ENCODE measurements at places on chromosomes 7 and 10.

DNA sequence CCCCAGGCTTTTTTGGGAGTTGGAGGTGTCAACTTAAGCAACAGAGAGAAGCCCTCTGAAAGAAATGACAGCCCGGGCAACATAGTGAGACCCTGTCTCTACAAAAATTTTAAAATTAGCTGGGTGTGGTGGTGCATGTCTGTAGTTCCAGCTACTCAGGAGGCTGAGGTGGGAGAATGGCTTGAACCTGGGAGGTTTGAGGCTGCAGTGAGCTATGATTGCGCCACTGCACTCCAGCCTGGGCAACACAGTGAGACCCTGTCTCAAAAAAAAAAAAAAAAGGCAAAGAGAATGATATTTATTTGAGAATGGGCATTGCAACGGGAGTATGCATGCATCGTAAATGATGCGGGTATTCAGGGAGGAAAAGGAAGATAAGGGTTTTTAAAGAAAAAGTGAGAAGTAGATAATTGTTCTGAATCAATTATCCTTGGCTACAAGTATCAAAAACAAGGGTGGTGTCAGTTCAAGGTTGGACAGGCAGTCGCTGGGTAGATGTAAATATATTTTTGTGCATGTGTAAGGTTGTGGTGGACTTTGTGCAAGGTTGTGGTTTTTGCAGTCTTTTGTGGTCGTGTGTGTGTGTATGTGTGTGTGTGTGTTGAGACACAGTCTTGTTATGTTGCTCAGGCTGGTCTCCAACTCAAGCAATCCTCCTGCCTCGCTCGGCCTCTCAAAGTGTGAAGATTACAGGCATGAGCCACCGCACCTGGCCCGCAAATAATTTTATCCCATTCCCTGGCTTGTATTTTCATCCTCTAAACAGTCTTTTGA is 65.6 kb downstream of the COL26A1 start:
- DNase-seq, result no peak
- H3K27ac ChIP-seq, result no peak overlapping the region
- no peaks in the 10 kb centered on the region for H3K4me1 ChIP-seq
- no peak overlapping the region for H3K4me3 ChIP-seq
- no peaks in the 10 kb centered on the region for H3K36me3 ChIP-seq

DNA sequence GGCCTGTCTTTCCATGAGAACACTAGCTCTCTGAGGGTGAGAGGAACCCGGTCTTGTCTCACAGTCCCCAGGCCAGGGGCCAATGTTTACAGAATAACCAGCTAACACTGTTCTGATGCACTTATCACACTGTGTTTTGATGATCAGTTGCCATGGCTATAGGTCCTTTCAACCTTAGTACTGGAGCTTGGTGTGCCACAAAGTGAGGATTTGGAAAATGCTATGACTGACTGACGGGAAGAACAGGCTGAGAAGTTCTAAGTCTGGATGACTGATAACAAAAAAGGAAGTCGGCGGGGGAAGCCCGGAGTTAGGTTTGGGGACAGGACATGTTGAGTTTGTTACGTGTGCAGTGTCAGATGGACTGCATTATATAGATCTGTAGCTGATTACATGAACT is 141.8 kb downstream of the CTTNBP2 start:
- no peak for DNase-seq
- no peaks in the 10 kb centered on the region for H3K27me3 ChIP-seq
- H3K36me3 ChIP-seq, result no peaks in the 10 kb centered on the region
- H3K4me1 ChIP-seq, result no peaks in the 10 kb centered on the region
- H3K27ac ChIP-seq, result no peak overlapping the region
- H3K4me3 ChIP-seq, result no peak overlapping the region

GRCh38 chr7:113873554-113874151 is 45.2 kb downstream of the PPP1R3A start:
- no peak for DNase-seq
- H3K4me3 ChIP-seq, result no peak overlapping the region
- no peaks in the 10 kb centered on the region for H3K36me3 ChIP-seq
- H3K27me3 ChIP-seq, result no peaks in the 10 kb centered on the region
- H3K27ac ChIP-seq, result no peak overlapping the region

- H3K27me3 ChIP-seq, result no peaks in the 10 kb centered on the region
- no peak for DNase-seq
- no peak overlapping the region for H3K27ac ChIP-seq
- no peak overlapping the region for H3K4me3 ChIP-seq
Measured at GRCh38 chr10:124233546-124234138, 140.2 kb upstream of the CHST15 start.

DNA sequence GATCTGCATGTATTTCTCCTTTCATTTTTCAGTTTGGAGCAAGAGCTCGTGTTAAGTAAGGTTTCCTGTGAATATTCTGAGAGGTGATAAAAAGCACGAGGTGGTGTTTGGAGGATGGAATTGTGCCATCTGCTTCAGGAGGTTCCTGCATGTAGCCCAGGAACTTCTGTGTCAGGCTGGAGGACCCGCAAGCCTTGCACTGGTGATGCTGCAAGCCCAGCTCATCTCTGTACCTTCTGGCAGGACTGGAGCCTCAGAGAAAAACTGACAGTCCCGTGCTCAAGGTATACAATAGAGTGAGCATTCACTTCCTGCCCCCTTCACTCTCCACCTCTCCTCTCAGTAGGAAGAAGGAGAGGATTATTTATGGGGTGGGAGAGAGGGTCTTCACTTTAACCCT is 240.7 kb upstream of the CCDC6 start:
- H3K27ac ChIP-seq, result no peak overlapping the region
- no peak overlapping the region for H3K4me3 ChIP-seq
- no peak for DNase-seq
- H3K36me3 ChIP-seq, result no peaks in the 10 kb centered on the region
- peaks cover 5% of the 10 kb centered on the region for H3K4me1 ChIP-seq
- H3K27me3 ChIP-seq, result no peaks in the 10 kb centered on the region

DNA sequence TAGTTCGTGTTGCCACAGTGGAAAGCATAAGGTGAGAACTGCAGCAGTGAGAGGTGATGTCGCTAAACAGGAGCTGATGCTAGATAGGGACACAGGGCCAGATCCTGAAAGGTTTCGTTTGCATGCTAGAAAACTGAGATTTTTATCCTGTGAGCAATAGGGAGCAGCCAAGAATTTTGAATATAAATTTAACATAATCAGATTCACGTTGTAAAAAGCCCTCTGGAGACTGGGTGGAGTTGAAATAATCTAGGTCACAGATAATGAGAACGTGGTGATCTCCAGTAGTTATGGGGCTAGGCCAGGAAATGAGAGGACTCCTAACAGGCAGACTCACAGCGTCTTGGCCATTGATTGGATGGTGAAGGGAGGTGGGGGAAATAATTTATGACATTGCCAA is 92.1 kb upstream of the IMMP2L start:
- no peaks in the 10 kb centered on the region for H3K4me1 ChIP-seq
- DNase-seq, result no peak
- peaks cover 2% of the 10 kb centered on the region for H3K27me3 ChIP-seq
- no peak overlapping the region for H3K4me3 ChIP-seq
- no peak overlapping the region for H3K27ac ChIP-seq

GRCh38 chr10:96651998-96652431 is 65.2 kb upstream of the TM9SF3 start:
- no peak overlapping the region for H3K4me3 ChIP-seq
- DNase-seq, result no peak

- no peak for DNase-seq
- no peaks in the 10 kb centered on the region for H3K36me3 ChIP-seq
- H3K4me3 ChIP-seq, result no peak overlapping the region
- no peak overlapping the region for H3K27ac ChIP-seq
- no peaks in the 10 kb centered on the region for H3K4me1 ChIP-seq
Measured at GRCh38 chr10:22784668-22785067, 70.3 kb upstream of the PIP4K2A start.
